Activated T-cell treated with anti-CD3 and anti-CD28 coated beads, Interleukin-2, amount 50 U/mL, for 48 hours (primary cell): ENCODE measurements at places on chromosomes 16 and 17.

DNA sequence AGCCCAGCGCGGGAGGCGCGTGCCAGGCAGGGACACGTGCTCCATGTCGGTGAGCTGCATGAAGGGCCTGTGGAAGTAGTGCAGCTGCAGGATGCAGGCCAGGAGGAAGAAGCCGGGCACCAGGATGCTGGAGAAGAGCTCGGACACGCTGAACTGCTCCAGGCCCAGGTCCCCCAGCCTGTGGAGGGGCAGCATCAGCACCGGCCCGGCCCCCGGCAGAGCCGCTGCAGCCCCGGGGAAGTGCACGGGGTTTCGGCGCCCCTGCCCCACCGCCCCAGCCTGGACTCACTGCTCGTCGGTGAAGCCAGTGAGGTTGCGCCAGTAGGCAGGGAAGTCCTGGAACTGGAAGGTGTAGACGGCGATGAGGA lies 28.0 kb downstream of the CTU2 start:
- no peak for DNase-seq

- peak; percentile 87 for DNase-seq
Measured at GRCh38 chr17:64505340-64506200, 519 bp downstream of the DDX5 start.

- peak; percentile 34 for DNase-seq
Measured at GRCh38 chr17:4584101-4584916, at the start of gene SMTNL2. Gene SMTNL2 (plus strand): TSS chr17:4584529. CDS start chr17:4584606, 77 bp downstream.

DNA sequence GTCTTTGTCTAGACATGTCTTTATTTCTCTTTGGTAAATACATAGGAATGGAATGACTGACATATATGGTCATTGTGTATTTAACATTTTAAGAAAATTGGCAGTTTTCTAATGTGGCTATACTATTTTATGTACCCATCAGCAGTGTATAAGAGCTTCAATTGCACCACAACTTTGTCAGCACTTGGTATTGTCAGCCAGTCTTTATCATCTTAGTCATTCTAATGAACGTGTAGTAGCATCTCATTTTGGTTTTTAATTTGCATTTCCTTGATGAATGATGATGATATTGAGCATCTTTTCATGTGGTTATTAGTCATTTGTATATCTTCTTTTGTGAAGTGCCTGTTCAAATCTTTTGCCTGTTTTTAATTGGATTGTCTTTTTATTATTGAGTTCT lies 239.3 kb downstream of the CEP112 start:
- DNase-seq, result no peak

DNA sequence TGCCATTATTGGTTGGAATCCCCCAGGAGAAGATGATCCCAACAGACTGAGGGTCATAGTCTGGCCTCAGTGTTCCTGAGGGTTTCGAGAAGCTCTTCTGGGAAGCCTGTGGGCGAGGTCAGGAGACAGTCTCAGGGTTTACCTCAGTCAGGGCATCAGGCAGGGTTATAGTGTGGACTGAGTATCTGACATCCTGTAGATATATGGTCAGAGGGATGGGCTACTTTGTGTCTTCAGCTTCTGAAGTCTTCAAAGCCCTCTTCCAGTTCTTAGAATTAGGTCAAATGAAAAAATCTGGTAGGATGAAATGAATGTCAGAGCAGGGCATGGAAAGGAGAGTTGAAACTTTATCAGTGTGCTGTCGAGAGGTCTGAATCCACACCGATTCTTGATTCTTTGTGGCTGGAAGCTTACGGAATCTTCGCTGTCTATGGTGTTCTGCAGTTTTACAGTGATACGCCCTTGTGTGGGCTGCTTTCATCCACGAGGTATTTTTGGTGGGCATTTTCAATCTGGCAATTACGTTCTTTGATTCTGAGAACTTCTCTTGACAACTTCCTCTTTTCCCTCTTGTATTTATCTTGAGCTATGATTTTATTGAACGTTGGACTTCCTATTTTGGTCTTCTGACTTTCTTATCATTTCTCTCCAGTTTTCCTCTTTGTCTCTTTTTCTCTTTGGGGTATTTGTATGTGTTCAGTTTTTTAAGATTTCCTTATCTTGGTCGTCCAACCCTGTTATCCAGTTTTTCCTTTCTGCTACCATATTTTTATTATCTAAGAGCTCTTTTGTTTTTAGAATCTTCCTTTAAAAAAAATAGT lies 30.4 kb downstream of the BPTF start:
- DNase-seq, result no peak

DNA sequence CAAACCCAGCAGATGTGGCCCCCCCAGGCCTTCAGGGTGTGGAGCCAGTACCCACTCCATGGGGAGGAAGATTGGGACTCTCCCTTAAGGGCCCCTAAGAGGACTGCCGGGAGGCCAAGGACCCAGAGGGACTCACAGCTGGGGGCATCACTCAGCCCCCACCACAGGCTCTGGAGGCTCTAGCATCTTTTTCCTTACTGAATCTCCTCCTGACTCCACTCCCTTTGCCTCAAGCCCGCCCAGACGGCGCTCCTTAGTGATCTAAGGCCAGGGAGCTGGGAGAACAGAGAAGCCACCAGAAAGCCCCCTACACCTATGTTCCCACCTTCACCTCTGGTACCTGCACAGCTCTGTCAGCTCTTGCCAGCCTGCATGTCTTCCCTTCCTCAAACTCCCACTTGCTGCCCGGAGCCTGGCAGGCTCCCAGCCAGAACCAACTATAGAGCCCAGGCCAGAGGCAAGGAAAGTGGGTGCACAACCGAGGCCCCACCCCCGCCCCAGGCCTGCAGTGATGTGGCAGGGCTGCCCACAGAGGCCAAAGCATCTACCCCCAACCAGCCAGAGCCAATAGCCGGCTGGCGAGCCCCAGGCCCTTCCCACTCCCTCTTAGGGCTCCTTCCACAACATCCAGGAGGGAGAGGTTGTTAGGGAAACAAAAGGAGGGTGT lies 22.3 kb upstream of the MPO start:
- no peak for DNase-seq

DNA sequence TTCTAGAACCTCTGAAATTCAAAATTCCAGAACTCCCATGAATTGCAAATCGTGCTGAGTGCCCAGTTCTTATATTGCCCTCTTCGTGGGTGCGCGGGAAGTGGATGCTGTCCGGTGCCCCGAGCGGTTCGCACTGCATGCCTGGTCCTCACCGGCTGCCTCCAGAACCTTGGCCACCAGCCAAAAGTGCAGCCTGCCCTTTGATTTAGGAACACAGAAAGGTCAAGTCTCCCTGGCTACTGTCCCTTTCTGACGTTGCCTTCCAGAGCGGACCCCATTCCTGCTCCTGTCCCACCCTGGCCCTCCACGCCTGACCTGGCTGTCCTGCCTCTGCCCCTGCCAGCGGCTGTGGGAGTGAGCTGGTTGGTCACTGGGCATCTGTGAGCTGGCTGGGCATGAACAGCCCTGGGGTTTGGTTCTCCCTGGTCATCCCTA lies 9.7 kb downstream of the NEUROD2 start:
- no peak for DNase-seq

GRCh38 chr17:3535253-3535995 lies 22.2 kb downstream of the TRPV3 start:
- peak; percentile 77 for DNase-seq

DNA sequence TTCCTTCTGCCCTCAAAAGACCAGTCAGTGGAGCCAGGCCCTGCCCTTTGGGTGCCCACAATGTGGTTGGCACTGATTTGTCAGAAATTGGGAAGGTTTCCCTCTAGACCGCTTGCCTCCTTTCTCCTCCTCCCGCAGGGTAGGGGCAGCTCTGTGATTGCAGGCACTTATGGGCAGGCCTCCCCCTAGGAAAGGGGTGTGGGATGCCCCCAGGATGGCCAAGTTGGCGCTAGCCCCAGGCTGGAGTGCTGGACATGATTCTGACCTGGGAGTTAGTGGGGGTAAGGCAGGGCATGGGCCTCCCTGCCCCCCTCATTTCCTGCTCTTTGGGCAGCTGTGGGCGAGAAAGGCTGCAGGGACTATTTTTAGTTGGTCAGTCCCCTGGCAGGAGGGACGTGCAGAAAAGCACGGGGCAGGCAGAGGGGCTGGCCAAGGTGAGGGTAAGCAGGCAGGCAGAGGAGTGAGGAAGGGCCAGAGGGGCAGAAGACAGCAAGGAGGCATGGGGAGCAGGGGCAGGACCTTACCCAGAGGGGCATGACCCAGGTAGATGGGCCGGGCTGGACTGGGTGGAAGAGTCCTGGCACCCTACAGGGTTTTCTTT lies 3.3 kb downstream of the RARA start:
- DNase-seq, result no peak

DNA sequence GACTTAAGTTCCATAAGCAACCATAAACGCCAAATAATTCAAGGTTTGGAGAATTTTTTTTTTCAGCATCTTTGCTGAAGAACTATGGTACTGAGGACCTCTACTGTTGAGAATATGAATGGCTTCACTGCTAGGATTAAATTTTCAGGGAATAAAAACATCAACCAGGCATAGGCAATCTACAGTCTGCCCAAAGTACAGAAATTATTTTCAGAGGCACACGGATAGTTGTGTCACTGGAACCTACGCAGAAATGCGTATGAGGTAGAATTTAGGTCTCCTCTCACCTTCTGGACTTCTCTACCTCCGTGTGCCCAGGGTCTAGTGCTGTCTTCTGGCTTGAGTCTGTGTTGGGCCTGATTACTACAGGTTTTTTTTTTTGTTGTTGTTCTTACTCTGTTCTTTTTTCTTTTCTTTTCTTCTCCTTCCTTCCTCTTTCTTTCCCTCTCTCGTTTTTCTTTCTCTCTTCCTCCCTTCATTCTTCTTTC lies 39.7 kb downstream of the NACA2 start:
- DNase-seq, result no peak

- DNase-seq, result no peak
Measured at GRCh38 chr17:2433696-2434095, 32.8 kb upstream of the MNT start.

GRCh38 chr17:31491376-31492131 lies 100.1 kb downstream of the RAB11FIP4 start:
- DNase-seq, result no peak

- DNase-seq, result no peak
Measured at GRCh38 chr17:13626703-13627102, 25.0 kb upstream of the HS3ST3A1 start.

DNA sequence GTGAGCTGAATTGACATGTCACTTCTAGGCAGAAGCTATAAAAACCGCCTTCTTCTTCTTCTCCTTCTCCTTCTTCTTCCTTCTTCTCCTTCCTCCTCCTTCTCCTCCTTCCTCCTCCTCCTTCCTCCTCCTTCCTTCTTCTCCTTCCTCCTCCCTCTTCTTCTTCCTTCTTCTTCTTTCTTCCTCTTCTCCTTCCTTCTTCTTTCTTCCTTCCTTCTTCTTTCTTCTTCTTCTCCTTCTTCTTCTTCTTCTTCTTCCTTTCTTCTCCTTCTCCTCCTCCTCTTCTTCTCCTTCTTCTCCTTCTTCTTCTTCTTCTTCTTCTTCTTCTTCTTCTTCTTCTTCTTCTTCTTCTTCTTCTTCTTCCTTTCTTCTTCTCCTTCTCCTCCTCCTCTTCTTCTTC lies 4.8 kb upstream of the FBXL19 start:
- DNase-seq, result no peak

DNA sequence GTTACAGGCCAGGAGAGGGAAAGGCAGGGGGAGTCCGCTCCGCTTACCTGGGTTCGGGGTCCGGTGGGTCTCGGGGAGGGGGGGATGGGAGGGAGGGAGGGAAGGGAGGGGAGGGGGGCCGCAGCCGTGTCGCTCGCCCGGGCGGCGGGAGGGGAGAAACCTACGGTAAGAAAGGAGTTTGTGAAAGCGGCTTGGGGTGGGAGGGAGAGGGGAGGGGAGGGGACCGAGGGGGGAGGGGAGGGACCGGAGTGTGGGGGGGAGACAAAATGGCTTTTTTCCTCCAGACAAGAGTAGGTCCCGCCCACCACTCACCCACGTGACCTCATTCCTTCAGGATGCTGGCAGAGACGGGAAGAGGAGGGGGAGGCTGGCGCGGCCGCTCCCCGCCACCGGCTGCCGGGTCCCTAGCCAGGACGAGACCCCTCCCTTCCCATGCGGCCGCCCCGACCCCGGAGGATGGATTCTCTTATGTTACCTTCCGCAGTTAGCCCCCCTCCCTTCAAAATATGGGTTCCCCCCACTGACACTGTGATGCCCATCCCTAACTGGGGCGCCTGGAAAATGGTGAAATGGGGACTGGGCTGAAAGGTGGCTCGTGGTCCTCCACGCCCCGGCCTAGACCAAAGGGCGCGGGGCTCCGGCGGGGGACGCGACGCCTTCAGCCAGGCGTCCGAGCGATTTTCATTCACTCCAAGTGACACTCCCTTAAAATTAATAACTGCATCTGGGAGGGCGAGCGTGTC lies at the start of gene PCGF2:
Gene PCGF2 (minus strand): TSS at position 188 of the 743 bp plus-strand sequence. CDS start 7,934 bp downstream, outside the sequence.
- peak; percentile 40 for DNase-seq

DNA sequence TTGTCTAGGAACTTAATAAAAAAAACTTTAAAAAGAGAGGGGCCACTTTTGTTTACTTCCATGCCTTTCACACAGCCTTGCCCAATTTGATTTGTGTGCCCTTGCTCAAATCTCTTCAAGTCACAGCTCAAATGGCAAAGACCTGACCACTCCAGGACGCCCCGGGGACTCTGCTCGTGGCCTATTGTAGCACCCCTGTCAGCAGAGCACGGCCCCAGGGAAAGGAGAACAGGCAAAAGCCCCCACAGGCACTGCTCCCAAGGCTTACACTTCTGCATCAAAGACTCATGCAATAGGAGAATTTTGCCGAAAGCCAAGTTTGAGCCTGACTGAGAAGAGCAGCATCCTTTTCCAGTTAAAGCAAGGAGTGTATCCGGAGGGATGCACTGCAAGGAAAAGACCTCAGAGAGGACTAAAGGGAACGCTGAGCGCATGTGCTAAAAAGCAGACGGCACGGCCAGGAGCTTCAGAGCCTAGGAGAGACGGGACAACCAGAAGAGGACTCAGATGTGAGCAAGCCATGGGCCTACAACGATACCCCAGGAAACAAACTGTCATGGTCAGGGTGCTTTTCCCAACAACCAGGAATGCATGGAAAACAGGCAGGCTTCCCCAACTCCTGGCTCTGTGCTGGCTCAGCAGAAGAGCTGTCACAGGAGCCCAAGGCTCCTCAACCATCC lies 8.2 kb downstream of the CREBBP start:
- no peak for DNase-seq

GRCh38 chr16:79560318-79560717 lies 40.2 kb downstream of the MAF start:
- no peak for DNase-seq

DNA sequence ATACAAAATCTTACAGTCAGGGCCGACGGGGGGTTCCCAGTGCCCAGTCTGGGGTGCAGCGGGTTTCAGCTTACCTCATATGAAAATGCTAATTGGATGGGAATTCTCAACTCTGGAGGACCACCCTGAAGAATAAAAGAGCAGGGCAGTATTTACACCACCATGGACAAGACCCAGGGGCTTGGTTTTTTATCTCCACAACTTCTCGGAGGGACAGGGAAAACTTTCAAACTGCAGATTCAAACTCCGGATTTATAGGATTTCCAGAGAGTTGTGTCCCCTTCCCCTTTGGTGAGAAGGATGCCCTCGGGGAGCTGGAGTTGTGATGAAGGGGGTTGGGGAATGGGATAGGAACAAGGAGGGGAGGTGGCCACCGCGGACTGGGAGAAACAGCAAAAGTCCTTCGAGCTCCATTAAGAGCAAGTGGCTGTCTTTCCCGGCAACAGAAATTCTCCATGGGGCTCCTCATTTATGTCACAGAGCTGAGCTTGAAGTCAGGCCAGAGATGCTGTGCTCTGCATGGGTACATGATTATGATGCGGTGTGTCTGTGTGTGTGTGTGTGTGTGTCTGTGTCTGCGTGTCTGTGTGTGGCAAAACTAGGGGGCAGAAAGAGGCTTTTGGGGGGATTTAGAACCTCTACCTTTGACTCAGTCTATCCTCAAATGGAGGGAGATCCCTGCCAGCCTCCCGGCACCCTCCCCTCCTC lies 15.7 kb downstream of the FOXL1 start:
- DNase-seq, result no peak

GRCh38 chr17:78946631-78947030 lies 21.4 kb upstream of the TIMP2 start:
- no peak for DNase-seq
